Myocyte (in vitro differentiated cells): ENCODE measurements at places on chromosomes 4 and X. TPM values are rescaled to one million over a fixed set of nuclear protein-coding genes. Genes with fewer than 3 reads are reported as not detected.

RASSF6 gene
- not detected in 2 replicates for total RNA-seq

CAPN6 gene
- total RNA-seq, result 0.70 and 0.73 TPM in 2 replicates

DNA sequence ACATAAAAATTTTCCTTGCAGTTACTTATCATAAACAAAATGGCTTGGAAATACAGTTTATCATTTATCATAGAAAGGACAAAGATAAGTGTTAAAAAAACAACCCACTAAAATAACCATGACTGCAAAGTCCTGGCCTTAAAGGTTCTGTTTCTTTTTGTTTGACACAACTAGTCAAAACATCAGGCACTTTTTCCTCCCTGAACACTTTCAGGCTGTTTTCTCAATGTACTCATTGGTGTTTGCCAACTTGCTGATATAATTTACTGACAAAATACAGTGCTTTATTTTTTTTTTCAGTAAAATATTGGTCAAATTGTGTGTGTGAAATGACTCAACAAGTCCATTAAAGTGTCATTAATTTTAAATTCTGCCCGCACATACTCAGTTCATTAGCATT is 156.6 kb downstream of the ADGRL3 start:
- no peak for DNase-seq

GRCh38 chrX:112642349-112642748 is 37.4 kb downstream of the LHFPL1 start:
- peak; percentile 18 for DNase-seq

SLC16A2 gene
- 25.8 and 26.0 TPM in 2 replicates for total RNA-seq

DNA sequence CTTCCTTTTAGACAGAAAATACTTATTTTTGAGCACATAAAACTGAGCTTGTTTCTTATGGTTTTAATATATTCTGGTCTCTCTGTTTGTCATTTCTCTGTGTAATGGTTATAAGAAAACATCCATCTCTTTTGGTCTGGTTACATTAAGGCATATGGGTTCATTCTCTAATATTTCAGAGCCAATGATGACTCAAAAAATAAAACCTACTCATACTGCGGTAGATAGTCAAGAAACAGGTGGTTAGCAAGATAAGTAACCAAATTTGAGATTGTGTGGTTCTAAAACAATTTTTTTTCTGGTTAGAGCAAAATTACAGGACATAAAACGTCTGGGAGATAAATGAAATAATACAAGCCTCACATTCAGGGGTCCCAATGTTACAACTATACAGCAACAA is 654.5 kb downstream of the STIM2 start:
- no peak for DNase-seq

GRCh38 chr4:3571921-3572320 is 39.7 kb upstream of the LRPAP1 start:
- no peak for DNase-seq

- DNase-seq, result no peak
Observed at GRCh38 chrX:16137416-16138107, 14.2 kb downstream of the GRPR start.

- no peak for DNase-seq
Observed at GRCh38 chrX:53128097-53128749, 34.3 kb downstream of the KANTR start.

NXF2 gene
- not detected in 2 replicates for total RNA-seq

DNA sequence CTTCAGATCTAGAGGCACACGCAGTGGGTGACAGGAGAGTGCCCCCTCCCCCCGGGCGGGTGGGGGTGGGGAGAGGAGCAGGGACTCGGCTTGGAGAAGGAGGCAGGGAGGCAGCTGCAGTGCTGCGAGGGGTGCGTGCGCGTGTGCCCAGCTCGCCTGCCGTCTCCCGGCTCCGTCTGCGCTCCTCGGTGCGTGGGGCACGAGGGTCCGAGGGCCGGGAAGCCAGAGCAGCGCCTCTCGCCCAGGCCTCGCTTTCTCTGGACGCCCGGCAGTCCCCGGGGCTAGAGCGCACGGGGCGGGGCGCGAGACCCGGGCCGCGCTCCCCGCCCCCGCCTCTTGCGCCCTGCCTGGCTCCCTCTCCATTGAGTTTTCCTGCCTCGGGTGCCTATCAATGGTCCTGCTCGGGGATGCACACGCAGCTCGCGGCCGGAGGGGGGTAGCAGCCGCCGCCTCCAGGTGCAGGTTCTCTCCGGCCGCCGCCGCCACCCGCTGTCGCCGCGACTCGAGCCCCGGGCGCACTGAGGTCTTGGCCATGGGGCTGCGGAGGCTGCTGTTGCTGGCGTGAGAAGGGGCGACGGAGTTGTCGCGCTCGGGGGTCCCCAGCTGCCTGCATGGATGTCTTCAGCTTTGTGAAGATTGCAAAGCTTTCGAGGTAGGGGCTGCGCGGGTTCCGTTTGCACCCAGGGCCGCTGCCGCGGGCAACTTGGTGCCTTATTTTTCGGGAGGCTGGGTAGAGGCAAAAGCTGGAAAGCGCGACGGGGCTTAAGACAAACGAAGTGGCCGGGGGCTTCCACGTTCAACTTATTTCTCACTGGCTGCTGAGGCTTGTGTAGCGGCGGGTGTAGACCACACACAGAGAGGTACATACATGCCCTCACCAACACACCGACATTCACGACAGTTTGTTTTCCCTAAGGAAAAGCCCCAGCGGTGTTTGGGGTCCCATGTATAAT is at the start of gene FRMPD4:
TSS of gene FRMPD4 (plus strand) at position 113 of the 953 bp plus-strand sequence. CDS start at position 612, 499 bp downstream.
- DNase-seq, result peak; percentile 34

DNA sequence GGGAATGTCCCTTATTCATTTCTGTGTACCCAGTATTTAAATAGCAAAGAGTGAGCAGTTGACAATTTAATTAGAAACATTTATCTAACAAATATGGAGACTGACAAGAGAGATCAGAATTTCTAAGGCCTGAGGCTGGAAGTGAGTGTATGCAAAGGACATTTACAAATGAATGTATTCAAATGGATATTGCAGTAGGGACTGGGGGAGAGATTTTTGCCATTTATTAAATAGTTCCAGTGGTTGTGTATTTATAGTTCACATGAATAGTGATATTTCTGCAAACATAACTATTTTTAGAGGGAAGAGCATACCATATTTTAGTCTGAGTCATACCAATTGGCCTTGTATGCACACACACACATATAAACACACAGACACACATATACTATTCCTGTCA is 592.4 kb downstream of the GLUD2 start:
- no peak for DNase-seq

PDCL2 gene
- not detected in 2 replicates for total RNA-seq

DNA sequence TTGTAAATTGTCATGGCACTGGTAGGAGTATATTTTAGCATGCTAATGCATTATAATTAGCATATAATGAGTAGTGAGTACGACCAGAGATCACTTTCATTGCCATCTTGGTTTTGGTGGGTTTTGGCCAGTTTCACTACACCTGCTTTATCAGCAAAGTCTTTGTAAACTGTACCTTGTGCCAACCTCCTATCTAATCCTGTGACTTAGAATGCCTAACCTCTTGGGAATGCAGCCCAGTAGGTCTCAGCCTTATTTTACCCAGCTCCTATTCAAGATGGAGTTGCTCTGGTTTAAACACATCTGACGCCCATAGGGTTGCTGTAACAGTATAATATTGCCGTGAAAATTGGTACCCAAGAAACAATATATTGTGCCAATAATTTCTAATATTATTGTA is 159.4 kb downstream of the MAGEB5 start:
- DNase-seq, result no peak

- no peak for DNase-seq
Observed at GRCh38 chrX:47250017-47250347, 17.2 kb downstream of the USP11 start.

DNA sequence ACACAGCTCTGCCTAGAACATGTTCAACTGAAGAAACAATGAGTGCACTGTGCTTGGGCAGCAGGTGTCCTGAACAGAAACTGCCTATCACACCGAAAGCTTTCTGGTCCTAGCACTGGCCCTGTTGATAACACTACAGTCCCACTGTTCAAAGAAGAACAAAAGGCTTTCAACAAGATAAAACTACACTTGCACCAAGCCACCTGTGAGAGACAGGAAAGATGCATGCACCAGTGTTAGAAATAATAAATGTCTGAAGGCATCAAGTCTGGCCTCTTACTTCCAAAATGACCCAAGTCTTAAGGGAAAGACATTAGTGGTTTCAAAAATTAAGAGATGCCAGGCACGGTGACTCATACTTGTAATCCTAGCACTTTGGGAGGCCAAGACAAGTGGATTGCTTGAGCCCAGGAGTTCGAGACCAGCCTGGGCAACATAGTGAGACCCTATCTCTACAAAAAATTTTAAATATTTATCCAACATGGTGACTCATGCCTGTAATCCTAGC is 68.7 kb downstream of the APBB2 start:
- DNase-seq, result peak; percentile 83

DCX gene
- total RNA-seq, result not detected in 2 replicates

MPP1 gene
- total RNA-seq, result 10.6 and 11.2 TPM in 2 replicates

GRCh38 chr4:52507774-52508173 is 151.3 kb downstream of the USP46 start:
- DNase-seq, result no peak

COL4A6 gene
- 0.27 and 0.47 TPM in 2 replicates for total RNA-seq

EGF gene
- 12.3 and 16.2 TPM in 2 replicates for total RNA-seq

ADRA2C gene
- total RNA-seq, result 8.7 and 9.9 TPM in 2 replicates

DNA sequence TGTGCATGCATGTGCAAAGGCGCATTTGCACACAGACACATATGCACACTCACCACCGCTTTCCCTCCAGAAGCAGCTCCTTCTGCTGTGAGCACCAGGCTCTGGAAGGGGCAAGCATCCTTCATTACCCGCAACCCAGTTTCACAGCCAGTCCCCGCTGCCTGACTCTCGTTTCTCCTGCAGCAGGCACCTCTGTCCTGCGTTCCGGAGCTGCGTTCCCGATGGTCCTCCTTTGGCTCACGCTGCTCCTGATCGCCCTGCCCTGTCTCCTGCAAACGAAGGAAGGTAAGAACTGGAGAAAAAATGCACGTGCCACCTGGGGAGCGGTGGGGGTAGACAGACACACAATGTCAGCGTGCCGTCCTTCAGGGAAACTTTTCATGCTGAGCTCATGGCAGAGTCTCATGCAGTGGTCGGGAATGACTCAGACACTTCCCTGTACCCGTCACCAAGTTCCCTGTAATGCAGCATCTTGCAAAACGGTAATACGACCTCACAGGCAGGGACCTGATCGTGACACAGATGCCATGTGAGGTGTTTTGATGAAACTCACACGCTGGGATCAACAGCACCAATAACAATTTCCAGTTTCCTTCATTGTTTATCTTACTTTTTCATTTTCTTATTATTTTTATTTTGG is 5.1 kb downstream of the IL3RA start:
- no peak for DNase-seq

CEP44 gene
- total RNA-seq, result 13.3 and 14.8 TPM in 2 replicates

- no peak for DNase-seq
Observed at GRCh38 chrX:30880058-30880457, 9.0 kb downstream of the TAB3 start.

SULT1E1 gene
- total RNA-seq, result not detected in 2 replicates

FGF5 gene
- total RNA-seq, result 3.2 and 4.9 TPM in 2 replicates

GRCh38 chr4:111231281-111231680 is 608.4 kb upstream of the PITX2 start:
- no peak for DNase-seq

- no peak for DNase-seq
Observed at GRCh38 chr4:877502-877901, 51.6 kb upstream of the CPLX1 start.

- DNase-seq, result peak; percentile 81
Observed at GRCh38 chr4:103098341-103098740, 1.3 kb downstream of the BDH2 start.

PABPC1L2A gene
- not detected in 2 replicates for total RNA-seq

TMEM255A gene
- total RNA-seq, result 0.05 TPM in 1 of 2 replicates, not detected in the other

- DNase-seq, result no peak
Observed at GRCh38 chr4:119081943-119082342, 53.7 kb upstream of the MYOZ2 start.

DNA sequence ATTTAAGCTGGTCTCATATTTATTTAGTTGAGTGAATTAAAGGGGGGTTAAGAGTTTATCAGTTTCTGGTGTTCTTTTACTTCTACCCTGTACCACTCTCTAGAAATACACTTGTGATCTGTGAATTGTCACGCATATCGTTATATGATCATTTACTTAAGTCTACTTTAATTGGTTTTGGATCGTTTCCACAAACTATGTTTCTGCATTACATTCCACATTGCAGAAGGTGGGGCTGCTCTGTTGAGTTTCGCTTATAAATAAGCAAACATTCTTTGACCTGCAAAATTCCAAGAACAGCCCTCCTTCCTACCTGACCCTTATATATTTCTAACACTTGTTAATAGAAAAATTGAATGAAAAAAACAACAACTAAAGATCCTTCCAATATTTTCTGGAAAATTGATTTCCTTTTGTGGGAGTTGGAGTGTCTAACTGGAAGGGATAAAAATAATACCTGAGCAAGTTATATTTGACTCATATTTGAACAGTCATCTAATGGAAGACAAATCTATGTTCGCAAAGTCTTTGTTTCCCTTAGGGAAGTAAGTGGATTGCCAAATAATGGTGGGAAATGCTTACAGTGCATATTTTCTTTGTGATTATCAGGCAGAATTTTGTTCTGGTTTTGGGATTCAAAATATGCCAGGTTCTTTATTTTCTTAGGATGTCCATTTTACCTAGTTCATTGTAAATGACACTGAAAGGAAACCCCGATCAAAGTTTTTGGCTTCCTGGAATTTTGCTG is 152.7 kb downstream of the RELL1 start:
- no peak for DNase-seq

ITGB1BP2 gene
- total RNA-seq, result 109 and 135 TPM in 2 replicates

DNA sequence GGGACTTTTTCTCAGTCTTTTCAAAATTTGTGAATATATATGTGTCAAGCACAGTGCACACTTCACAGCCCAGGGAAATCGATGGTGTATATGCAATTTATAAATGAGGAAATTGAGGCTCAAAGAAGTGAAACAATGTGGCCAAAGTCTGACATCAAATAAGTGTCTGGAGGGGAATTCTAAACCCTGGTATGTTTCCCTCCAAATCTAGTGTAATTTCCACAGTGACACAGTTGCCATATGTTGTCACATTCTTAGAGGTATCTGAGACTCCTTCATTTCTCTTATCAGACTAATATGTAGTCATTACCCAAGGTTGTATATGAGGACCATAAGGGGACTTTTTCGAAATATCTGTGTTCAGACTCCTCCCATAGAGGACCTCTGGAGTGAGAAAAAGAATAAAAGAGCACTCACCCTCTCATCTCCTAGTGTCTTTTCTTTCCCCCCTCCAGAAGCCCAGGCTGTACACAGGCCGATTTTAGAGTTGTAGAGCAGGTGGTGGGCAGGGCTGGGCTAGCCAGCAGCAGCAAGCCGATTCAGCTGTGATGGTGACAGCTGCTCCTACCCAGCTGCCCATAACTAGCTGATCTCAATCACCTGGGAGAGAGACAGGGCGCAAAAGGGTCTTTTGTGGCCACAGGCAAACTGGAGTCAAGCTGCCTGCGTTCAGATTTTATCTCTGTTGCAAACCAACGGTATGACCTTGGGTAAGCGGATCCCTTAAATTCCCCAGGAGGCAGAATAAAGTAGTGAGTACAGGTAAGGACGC is 55.1 kb downstream of the CLCN5 start:
- DNase-seq, result peak; percentile 85

DNA sequence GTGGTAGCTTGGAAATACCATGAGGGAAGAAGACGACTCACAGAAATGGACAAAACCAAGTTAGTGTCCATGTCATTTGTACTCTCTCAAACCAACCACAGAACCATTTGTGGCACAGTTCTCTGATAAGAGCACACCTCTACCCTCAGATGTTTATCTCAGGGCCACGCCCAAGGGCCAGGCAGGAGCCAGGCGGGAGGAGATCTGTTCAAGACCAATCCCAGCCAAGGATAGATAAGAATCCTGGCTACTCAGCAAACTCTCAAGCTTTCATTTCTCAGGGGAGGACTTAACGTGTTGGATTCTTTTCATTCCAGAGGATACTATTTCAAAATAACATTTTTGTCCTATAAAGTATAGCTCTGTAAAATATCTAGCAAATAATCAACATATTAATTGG is 95.0 kb downstream of the NYX start:
- DNase-seq, result no peak

- peak; percentile 86 for DNase-seq
Observed at GRCh38 chr4:84681486-84682274, 98.8 kb downstream of the CDS1 start.
